ENCODE measurements at places on chromosomes 1 and 21.

GRCh38 chr1:56424744-56425493 lies 154.4 kb downstream of the PLPP3 start:
- DNase-seq: no peak

GRCh38 chr1:29232387-29232786 lies 1.7 kb upstream of the MECR start:
- DNase-seq: no peak

DNA sequence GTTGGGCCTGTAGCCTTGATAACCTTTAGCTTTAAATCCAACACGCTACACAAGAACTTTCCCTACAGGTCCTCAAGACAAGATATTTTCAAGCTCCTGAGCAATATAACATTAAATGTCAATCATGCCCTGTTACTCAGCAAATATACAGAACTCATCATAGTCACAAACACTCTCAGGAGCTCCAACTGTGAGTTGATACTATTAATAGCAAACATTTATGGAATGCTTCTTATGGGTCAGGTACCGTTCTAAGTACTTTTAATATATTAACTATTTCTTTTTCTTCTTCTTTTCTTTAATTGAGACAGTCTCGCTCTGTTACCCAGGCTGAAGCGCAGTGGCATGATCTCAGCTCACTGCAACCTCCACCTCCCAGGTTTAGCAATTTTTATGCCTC lies 10.1 kb downstream of the EYA3 start:
- DNase-seq: no peak

DNA sequence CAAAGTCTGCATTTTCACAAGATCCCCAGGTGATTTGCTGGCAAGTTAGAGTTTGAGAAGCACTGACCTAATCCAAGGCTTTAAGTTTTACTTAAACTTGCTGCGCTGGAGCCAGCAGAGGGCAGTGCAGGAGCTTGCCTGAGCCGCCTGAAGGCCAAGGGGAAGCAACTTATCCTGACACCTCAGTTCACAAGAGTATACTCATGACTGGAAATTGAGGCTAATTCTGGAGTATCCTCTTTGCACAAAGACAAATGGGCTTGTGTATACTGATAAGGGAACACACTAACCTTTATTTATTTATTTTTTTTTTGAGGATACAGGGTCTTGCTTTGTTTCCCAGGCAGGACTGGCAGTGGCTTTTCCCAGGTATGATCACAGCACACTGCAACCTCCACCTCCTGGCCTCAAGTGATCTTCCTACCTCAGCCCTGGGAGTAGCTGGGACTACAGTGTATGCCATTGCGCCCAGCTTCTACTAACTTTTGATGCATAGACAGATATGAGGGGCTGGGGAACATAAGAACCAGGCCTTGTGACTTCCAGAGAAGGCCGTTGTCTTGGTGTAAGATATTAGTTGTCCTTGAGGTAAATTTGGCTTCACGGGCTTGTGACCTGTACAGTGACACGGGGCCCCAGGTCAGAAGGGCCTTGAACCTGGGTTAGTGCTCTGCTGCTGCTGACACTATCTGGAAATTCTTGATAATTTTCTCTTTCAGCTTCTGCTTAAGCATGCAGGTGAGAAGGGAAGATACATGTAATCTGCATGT lies 29.0 kb upstream of the SLAMF1 start:
- peak; percentile 58 for DNase-seq

Data from CD8-positive, alpha-beta memory T cell (primary cell).